ENCODE measurements at places on chromosomes 3 and 15.
A peak's percentile ranks its signal among the peaks of the same experiment; 100 is the strongest.

DNA sequence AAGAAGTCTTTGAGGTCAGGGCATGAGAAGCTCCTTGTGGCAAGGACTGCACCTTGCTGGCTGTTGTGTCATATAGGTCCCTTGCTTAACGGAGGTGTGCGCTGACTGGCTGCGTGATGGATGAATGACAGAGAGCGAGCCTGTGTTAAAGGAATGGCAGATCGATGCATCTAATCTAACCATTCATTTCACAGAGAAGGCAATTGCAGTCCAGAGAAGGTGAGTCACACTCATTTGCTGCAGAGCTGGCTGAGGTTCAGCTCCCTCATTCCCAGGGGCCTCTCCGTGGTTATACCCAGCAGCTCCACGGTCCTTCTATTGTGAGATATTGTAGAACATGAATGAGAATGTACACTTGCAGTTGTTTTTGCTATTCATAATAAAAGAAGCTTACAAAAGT, 289.3 kb downstream of the EPHB1 start:
- DNase-seq = no peak

GRCh38 chr3:156750191-156750873, 75.8 kb upstream of the LEKR1 start:
- no peak for DNase-seq

- DNase-seq = no peak
Measured at GRCh38 chr15:63505842-63506222, 1.4 kb downstream of the USP3 start.

- DNase-seq = no peak
Measured at GRCh38 chr3:150917951-150918350, 12.7 kb upstream of the MINDY4B start.

GRCh38 chr15:60634815-60635214, 155.9 kb upstream of the ICE2 start:
- no peak for DNase-seq

- no peak for DNase-seq
Measured at GRCh38 chr3:176755552-176755951, 441.7 kb downstream of the TBL1XR1 start.

GRCh38 chr3:184355261-184356040, 6.0 kb downstream of the CLCN2 start:
- no peak for DNase-seq

- DNase-seq = no peak
Measured at GRCh38 chr3:186990878-186991308, 60.6 kb downstream of the ST6GAL1 start.

DNA sequence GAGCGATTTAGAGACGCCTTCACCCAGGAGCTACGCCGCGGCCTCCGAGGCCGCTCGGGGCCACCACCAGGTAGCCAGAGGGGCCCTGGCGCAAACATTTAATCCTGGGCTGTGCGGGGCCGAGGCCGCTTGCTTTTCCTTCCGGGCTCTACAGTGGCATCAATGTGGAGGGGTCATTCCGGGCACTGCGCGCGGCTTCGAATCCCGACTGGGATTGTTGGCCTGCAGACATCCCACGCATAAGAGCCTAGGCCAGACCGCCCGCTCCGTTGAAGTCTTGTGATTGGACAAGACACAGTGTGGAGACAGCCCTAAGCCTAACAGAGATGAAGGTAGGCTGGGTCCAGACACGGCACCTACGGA, 568 bp upstream of the NCBP2 start:
- no peak for DNase-seq

- DNase-seq = no peak
Measured at GRCh38 chr15:20340931-20341661, 200.5 kb downstream of the GOLGA6L6 start.

- no peak for DNase-seq
Measured at GRCh38 chr3:172586436-172586835, 63.2 kb upstream of the TNFSF10 start.

DNA sequence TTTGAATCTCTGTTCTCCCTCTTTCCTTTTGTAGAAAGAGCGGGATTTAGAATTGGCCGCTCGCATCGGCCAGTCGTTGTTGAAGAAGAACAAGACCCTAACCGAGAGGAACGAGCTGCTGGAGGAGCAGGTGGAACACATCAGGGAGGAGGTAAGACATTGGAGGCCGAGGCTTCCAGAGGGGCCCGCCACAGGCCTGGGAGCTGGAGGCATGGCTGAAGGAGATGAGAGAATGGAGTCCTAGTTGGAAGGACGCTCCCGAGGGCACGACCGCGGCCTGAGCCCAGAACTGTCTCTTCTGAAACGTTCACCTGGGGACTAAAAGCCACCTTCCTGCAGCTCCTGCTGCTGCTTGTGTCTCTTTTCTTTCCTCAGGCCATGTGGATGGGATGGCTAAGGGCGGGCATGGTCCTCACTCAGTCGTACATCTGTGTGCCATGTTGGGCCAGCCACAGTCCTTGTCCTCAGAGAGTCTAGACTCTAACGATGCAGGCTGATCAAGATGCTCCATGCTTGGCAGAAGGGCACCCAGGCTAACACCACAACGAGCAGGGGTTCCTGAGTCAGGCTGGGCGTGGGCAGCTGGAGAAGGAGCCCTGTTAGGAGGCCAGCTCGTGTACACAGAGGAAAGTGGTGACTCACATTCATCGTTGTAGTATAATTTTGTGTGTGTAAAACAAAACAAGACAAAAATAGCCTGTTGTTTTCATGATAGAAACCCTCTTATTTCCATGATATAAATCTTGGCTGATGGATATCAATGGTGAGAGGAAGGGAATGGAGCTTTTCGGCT, 81.1 kb downstream of the CCK start:
- DNase-seq = no peak

GRCh38 chr3:100709842-100710260, 557 bp downstream of the TFG start:
- DNase-seq = peak; percentile 66

- no peak for DNase-seq
Measured at GRCh38 chr3:76958274-76958673, 81.6 kb upstream of the ROBO2 start.

- no peak for DNase-seq
Measured at GRCh38 chr3:158731486-158731885, 771 bp downstream of the RARRES1 start.

- DNase-seq = no peak
Measured at GRCh38 chr3:99332718-99333117, 305.7 kb upstream of the COL8A1 start.

GRCh38 chr3:161489395-161489794, 7.2 kb upstream of the OTOL1 start:
- DNase-seq = no peak

DNA sequence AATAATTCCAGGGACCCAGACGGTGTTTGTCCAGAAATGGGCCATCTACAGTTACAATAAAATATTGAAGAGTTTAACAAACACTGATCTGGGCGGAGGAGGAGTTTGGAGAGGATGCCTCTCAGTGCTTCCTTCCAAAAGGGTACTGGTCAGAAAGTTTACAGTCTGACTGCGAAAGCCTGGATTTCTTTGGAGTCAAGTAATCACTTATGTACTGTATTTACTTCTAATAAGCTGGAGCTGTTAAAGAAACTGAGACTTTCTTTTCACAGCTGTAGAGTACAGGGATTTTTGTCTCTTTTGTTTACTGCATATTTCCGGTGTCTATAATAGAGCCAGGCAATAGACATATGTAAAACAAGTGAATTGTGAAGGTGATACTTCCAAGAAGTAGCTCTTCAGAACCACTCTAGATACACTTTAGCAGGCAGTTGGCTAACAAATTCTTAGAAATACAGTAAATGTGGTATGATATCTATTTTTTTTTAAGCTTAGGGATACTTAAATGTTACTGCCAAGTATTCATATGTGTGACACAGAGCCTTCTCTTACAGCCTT, 22.1 kb upstream of the NEO1 start:
- DNase-seq = no peak

DNA sequence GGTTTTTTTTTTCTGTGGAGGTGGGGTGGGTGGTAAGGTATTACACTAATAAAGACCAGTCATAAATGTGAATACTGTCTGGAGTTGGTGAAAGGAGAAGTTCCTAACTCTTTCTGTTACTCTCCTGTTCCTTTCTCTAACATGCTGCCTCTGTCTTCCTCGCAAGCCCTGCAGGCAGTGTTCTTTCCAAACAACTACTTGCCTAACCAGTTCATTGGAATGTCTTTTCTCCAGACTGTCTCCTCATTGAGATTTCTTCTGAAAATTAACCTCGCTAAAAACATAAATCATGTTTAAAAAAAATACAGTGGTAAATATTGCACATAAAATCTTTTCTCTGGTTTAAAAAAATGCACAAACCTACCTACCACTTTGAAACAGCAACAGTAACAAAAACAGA, 135.2 kb downstream of the TP63 start:
- no peak for DNase-seq

DNA sequence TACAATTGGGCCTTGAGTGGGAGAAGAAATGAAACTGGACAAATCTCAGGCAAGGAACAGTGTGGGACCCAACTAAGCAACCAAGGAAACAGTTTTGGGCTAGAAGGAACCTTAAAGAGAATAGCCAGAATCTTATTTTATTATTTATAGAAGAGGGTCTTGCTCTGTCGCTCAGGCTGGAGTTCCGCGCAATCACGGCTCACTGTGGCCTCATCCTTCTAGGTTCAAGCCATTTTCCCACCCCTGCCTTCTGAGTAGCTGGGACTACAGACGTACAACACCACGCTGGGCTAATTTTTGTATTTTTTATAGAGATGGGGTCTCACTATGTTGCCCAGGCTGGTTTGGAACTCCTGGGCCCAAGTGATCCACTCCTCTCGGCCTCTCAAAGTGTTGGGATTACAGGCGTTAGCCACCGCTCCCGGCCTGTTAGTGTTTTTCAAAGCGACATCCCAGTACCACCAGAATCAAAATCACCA, 734 bp upstream of the WDR76 start:
- no peak for DNase-seq

- no peak for DNase-seq
Measured at GRCh38 chr3:21551019-21551418, 200.0 kb downstream of the ZNF385D start.

- peak; percentile 56 for DNase-seq
Measured at GRCh38 chr15:90036343-90036742, 35.2 kb downstream of the ZNF710 start.

DNA sequence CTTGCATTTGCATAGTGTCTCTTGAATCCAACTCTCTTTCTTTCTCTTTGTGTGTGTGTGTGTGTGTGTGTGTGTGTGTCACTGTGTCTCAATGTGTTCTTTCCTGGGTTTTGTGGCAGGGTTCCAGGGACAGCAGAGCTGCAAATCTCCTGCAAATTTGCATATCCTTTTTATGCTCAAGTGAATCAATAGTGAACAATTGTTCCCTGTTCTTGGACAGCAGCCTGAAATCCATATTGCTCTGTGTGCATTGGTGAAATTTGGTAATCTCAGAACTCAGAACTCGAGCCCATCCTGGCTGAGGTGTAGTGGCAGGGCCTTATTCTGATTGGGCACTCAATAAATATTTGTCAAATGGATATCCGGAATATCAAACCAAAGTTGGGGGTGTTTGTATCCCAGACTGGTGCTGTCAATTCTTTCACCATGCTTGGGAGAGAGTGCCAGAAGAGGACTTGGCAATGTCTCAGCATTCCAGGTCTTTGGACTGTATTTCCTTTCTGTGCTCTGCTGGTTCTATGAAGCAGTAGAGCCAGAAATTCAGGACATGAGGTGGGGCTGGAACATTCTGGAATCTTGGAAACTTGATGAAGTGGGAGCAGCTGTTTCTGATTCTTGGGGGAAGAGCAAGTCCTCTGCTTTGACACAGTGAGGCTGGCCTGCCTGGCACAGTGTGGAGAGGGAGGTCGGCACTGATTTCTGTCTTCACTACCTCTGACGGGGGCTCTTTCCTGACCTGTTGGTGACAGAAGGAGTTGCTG, 380.6 kb upstream of the C2CD4B start:
- DNase-seq = no peak

- no peak for DNase-seq
Measured at GRCh38 chr15:52870015-52870414, 79.9 kb upstream of the ONECUT1 start.

GRCh38 chr3:16402451-16402850, 111.0 kb downstream of the RFTN1 start:
- no peak for DNase-seq

- no peak for DNase-seq
Measured at GRCh38 chr3:56829533-56829932, 27.8 kb upstream of the ARHGEF3 start.

- DNase-seq = no peak
Measured at GRCh38 chr15:49083401-49084284, 37.4 kb upstream of the SECISBP2L start.

DNA sequence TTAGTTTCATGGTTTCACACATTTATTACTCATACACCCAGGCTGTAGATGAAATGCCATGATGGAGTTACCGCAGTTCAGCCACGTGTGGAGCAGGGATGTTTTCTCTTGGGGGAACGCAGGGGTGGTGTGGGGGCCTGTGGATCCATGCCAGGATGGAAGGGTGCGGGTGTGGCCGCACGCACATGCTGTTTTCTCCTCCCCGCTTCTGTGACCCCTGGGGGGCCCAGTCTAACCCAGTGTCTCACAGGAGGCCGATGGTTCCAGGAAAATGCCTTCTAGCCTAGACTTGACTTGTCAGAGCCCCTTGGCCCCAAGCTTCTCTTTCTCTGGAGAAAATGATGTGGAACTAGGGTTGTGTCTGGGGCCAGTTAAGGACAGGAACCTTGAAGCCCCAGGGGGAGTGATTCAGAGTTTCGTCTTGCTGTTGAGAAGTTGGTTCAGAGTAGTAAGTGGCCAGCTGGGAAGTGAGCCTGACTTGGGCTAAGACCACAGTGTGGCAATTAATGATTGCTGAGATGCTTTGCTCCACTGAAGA, 240.4 kb upstream of the BHLHE40 start:
- no peak for DNase-seq

DNA sequence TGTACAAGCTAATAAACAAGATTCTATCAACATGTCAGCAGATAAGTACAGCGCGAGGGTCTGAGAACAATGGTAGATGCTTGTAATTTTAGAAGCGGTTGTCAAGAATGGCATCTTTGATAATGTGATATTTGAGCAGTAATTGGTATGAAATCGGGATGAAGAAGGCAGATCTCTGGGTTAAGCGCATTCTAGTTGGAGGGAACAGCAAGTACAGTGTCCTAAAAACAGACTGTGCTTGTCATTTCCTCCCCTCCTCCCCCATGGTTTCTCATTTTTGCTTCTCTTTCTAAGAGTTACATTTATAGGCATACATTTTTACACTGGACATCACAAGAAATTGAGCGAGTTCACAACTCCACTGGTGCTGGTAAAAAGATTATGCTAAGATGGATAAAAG, 23.3 kb downstream of the TGFBR2 start:
- DNase-seq = no peak

- DNase-seq = no peak
Measured at GRCh38 chr3:111352585-111352984, 189.4 kb upstream of the CD96 start.

- no peak for DNase-seq
Measured at GRCh38 chr3:32236377-32236776, 2.1 kb upstream of the CMTM8 start.
